ENCODE measurements at places on chromosomes 7 and 10.

DNA sequence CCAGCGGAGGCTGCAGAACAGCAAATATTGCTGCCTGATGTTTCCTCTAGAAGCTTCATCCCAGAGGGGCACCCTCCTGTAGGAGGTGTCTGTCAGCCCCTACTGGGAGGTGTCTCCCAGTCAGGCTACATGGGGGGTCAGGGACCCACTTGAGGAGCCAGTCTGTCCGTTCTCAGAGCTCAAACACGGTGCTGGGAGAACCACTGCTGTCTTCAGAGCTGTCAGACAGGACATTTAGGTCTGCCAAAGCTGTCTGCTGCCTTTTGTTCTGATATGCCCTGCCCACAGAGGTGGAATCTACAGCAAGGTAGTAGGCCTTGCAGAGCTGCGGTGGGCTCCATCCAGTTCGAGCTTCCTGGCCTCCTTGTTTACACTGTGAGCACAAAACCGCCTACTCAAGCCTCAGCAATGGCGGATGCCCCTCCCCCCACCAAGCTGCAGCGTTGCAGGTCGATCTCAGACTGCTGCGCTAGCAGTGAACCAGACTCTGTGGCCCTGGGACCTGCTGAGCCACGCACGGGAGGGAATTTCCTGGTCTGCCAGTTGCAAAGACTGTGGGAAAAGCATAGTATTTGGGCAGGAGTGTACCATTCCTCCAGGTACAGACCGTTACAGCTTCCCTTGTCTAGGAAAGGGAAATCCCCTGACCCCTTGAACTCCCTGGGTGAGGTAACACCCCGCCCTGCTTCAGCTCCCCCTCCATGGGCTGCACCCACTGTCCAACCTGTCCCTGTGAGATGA, 17.7 kb upstream of the MINDY3 start:
- no peak for DNase-seq

DNA sequence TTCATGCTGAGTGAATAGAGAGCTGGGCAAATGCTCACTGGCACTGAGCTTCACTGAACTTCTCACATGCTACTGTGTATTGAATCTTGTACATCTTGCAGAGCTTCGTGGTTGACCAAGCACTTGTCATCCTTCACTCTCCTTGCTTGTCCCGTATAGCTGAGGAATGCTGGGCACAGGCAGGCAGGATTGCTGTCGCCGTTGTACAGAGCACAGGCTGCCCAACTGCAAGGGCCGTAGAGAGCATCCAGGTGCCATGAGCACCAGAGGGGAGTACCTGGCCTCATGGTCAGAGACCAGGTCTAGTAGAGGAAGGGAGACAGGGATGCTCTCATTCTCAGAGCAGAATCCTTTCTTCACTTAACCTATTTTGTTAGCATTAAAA, 99.8 kb upstream of the RET start:
- DNase-seq, result no peak

DNA sequence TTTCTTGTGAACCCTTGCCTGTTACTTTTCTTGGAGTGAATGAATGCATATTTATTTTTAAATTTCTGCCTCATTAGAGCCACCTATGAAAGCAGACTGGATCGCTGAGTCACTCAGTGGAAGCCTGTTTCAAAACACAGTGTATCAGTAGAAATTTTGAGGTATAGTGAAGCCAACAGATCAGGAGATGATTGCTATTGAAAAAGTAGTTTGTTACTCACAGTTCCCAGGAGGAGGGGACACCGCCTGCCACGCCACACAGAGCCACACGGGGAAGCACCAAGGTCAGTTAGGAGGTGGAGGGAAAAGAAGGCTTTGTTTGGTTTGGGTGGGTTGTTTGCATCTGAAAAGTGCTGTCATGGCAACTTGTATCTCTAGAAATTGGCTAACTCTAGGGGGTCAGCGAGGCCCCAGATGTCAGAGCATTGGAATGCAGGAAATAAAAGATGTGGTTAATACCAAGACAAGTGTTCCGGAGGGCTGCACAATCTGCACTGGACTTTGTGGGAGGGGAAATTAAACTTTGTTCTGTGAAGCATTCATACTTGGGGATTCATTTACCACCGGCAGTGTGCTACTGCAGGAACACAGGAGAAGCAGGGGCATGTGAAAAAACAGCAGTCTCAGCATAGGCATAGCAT, 106.4 kb upstream of the SDK1 start:
- no peak for DNase-seq

DNA sequence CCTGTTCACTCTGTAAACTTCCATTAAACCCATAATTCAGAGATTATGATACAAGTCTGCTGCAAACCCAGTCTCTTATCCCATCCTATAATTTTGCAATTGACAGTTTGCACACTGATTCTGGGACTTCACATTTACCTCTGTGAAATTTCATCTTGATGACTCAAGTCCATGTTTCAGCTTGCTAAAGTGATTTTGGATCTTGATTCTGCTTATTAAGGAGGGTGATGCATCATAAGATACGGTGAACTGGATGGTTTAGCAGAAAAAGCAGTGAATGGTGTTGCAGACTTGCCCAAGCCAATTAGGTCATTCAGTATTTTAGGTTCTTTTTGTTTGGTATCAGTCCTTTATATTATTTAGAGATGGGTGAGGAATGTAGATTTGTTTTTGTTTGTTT, 125.5 kb upstream of the PODXL start:
- DNase-seq, result no peak

DNA sequence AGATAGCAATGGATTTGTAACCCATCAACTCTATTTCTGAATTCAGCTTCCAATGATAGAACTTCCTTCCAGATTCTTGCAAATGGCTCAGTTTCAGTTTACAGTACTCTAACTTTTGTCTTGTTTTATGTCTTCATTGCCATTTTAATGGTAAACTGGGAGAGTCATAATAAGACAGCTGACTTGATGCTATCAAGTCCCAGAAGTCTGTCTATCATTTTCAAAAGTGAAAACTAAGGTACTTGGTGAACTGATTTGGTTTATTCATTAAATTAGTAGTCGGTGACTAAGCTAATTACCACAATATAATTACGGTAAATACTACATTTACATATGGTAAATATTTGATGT, 25.0 kb downstream of the RTKN2 start:
- no peak for DNase-seq

- peak; percentile 68 for DNase-seq
Observed at GRCh38 chr7:134890246-134891240, 95.8 kb upstream of the AGBL3 start.

GRCh38 chr10:34776090-34776690, 38.9 kb downstream of the PARD3 start:
- no peak for DNase-seq

DNA sequence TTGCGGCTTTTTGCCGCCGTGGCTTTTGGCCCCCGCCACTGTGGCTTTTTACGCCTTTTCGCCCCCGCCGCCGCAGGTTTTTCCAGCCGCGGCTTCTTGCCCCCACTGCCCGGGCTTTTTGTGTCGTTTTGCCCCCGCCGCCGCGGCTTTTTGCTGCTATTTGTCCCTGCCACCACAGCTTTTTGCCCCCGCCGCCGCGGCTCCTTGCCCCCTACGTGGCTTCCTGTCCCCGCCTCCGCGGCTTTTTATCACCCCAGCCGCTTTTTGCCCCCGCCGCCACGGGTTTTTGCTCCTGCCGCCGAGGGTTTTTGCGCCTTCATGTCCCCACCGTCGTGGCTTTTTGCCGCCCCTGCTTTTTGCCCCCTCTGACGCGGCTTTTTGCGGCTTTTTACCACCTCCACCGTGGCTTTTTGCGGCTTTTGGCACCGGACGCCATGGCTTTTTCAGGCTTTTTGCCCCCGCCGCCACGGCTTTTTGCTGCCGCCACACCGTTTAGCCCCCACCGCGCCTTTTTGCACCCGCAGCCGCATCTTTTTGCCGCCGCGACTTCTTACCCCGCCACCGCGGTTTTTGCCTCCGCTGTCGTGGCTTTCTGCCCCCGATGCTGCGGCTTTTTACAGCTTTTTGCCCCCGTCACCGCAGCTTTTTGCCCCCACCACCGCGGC, 637.0 kb downstream of the ZNF716 start:
- no peak for DNase-seq

DNA sequence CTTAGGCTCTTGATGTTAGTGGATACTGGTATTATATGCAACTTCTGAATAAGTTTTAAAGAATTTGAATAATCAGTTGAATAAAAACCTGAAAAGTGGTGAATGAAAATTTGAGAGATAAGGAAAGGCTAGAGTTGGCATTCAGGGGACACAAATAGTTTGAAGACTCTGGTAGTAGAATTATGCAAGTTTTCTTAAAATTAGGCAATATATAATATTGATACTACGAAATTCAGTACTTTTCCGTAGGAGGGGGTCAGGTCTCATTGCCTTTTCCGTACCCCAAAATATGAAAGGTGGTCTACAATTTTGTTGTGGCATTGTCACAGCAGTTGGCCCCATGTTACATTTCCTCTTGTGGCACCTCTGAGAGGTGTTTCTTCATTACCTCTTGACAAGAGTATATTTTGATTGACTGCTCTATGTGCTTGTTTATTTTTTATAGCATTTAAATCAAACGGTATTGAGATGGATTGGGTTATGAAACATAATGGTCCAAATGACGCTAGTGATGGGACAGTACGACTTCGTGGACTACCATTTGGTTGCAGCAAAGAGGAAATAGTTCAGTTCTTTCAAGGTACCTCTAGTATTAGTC, 4.1 kb upstream of the PBLD start:
- no peak for DNase-seq

GRCh38 chr10:118027397-118027796, 19.3 kb downstream of the RAB11FIP2 start:
- no peak for DNase-seq

DNA sequence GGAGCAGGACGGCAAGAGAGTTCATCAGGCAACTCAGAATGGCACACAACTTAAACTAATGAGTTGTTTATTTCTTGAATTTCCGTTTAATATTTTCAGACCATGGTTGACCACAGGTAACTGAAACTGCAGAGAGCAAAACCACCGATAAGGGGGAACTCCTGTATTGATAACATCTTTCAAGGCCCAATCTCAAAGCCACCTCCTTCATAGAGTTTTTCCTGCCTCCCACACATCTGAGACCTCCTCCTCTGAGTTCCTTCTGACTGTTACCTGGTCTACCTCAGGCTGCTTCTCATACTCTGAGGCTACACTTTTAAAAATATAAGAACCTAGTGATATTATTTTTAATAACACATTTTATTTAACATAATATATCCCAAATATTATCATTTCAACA, 341.5 kb upstream of the NPVF start:
- DNase-seq, result no peak

GRCh38 chr7:50339990-50340500, 35.5 kb downstream of the IKZF1 start:
- no peak for DNase-seq

DNA sequence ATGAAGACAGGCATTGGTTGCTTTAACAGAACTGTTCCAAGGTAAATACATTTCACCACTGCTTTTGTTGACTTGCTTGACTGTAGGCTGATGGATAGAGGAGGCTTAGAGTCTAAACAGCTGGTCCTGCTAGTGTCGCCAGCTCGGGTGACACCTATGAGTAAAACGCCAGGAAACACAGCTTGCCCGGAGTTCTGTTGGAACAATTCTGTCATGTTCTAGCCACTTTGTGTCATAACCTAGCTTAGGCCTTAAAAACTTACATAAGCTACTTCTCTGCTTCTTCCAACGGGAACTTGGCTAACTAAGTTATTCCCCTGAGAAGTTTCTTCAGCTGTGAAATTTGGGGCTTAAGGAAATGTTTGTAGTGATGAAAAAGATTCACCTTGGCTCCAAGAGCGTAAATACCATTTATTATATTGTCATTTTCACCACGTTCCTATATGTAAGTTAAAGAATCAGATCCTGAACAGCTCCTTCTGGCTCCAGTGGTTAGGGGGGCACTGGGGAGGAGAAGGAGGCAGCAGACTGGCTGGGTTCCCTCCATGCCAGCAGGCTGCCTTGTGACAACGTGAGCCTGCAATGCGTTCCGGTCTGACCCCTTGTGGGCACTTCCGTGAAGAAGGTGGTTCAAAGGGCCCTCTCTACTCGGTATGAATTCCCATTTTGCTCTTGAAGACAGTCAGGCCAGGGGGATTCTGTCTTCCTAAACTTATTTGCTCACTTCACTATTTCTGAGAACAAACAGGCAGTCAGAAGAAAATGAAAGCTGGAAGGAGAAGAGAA, 253.2 kb downstream of the BMPER start:
- DNase-seq, result no peak

DNA sequence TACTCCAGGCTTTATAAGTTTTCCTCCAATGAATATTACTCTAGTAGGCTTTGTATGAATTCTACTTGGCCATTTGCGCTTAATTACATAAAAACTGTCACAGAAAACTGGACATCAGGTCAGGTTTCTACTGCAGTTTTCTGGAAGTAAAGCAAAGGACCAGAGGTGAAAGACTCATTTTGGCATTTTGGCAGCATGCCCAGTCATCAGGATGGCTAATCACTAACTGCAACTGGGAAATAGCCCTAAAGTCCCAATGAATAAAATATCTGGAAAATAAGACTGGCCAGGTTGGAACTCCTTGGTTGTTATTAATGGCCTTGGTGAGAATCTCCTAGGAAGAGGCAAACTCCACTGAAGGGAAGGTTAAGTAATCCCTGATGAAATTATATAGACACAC, 75.5 kb downstream of the COPG2 start:
- no peak for DNase-seq

- DNase-seq, result no peak
Observed at GRCh38 chr7:98531717-98532116, 85.4 kb upstream of the NPTX2 start.

DNA sequence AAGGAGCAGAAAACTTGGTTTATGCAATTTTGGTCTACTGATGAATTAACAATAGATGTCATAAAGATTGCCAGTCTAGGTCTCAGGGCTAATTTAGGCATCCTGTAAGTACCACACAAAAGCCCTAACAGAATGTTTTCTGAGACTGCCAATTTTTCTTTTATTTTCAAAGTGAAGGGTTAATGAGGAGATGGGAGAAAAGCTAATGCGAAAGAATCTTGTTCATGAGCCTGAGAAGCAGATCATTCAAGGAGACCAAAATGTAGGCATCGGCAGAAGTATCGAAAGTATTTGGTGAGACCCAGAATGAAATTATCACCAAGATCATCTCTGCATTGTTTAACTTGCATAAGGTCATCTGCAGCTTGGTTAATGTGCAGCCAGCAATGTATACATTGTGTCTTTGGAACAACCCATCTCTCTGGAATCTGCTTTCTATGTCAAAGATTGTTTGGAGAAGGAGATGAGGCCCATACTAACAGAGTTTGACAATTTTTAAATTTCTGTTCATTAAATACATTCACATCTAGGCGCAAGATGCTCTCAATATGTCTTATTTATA, 163.3 kb upstream of the GLI3 start:
- no peak for DNase-seq

DNA sequence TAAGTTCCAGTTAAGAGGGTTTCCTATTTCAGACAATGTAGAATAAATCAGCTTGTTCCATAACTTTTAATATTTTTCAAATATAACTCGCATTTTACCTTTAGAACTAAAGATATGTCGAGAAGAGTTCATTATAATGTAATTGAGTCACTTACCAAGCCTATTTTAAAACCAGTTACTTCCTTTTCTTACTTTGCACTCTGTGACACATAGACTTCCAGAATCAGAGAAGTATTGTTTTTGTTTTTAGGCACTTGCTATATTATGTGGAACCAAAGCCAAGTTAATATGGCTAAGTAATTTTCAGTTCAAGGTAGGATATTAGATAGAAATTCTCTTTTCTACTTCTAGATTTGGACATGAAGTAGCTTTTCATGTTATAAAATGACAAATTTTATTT, 182.7 kb upstream of the PRPS1L1 start:
- no peak for DNase-seq

GRCh38 chr10:14605231-14605925, 169.3 kb downstream of the FAM107B start:
- no peak for DNase-seq

- DNase-seq, result no peak
Observed at GRCh38 chr7:24907311-24907886, 72.6 kb downstream of the OSBPL3 start.

- no peak for DNase-seq
Observed at GRCh38 chr10:116178086-116178605, 94.9 kb downstream of the GFRA1 start.
